ENCODE measurements at places on chromosomes 5 and 9. TPM values are rescaled to one million over a fixed set of nuclear protein-coding genes. Genes with fewer than 3 reads are reported as not detected.

- peak overlapping the region; percentile 92 for H3K27ac ChIP-seq
- no peaks in the 10 kb centered on the region for H3K27me3 ChIP-seq
- H3K4me1 ChIP-seq, result peaks cover 31% of the 10 kb centered on the region
- DNase-seq, result no peak
- H3K4me3 ChIP-seq, result peak overlapping the region; percentile 74
Observed at GRCh38 chr5:146447734-146448380, 724 bp downstream of the TCERG1 start.

- no peak overlapping the region for H3K4me3 ChIP-seq
- no peak for DNase-seq
- peaks cover 22% of the 10 kb centered on the region for H3K36me3 ChIP-seq
- no peaks in the 10 kb centered on the region for H3K4me1 ChIP-seq
Observed at GRCh38 chr5:78113689-78114264, 180.7 kb downstream of the AP3B1 start.

DNA sequence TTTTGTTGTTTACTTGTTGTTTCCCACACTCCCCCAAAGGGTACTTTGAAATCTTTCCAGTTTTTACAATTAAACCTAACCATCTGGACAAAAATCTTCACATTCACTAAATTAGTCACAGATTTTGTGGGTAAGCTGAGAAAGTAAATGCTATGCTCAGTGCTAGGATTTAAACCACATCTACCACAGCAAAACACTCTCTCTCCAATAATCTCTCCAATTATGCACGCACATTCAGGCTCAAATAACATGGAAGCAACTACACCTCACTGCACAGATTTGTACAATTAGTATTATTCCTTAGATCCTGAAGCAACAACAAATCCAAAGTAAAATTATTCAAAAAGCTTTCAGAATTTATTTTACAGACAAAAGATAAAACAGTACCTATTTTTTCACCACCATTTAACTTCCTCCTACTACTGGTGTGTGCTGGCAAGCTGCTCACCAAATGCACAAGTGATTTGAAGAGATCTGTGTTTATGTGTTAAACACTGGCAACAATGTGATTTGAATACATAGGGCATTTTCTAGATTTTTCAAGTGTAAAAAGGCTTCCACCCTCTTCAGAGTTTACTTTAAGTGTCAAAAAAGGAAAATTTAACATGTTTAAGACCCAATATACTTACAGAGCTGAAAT lies 16.6 kb downstream of the ZNF608 start:
- H3K4me3 ChIP-seq, result no peak overlapping the region
- no peak overlapping the region for H3K27ac ChIP-seq
- no peaks in the 10 kb centered on the region for H3K36me3 ChIP-seq
- DNase-seq, result no peak

- H3K36me3 ChIP-seq, result no peaks in the 10 kb centered on the region
- peaks cover 28% of the 10 kb centered on the region for H3K4me1 ChIP-seq
- no peak for DNase-seq
- H3K27me3 ChIP-seq, result peaks cover 20% of the 10 kb centered on the region
- peak overlapping the region; percentile 69 for H3K27ac ChIP-seq
Observed at GRCh38 chr9:134066526-134066912, 1.3 kb downstream of the BRD3 start.

- H3K27me3 ChIP-seq, result peaks cover 1% of the 10 kb centered on the region
- no peak overlapping the region for H3K4me3 ChIP-seq
- peaks cover 7% of the 10 kb centered on the region for H3K4me1 ChIP-seq
- DNase-seq, result no peak
Observed at GRCh38 chr9:133589454-133590227, 19.5 kb downstream of the FAM163B start.

- H3K27ac ChIP-seq, result no peak overlapping the region
- no peak overlapping the region for H3K4me3 ChIP-seq
- DNase-seq, result no peak
- no peaks in the 10 kb centered on the region for H3K27me3 ChIP-seq
Observed at GRCh38 chr9:17824191-17824590, 245.3 kb downstream of the SH3GL2 start.

The ISOC1 gene
- total RNA-seq, result 24.7 TPM

The LCN9 gene
- total RNA-seq, result not detected

The DRD1 gene
- total RNA-seq, result not detected
